ENCODE measurements at places on chromosomes 5 and 9. TPM values are rescaled to one million over a fixed set of nuclear protein-coding genes. Genes with fewer than 3 reads are reported as not detected.

Gene PCBD2
- total RNA-seq: 12.3 TPM

- H3K27ac ChIP-seq: no peak overlapping the region
These were observed 176.7 kb upstream of the ADAMTSL1 start for GRCh38 chr9:18297056-18297841.

DNA sequence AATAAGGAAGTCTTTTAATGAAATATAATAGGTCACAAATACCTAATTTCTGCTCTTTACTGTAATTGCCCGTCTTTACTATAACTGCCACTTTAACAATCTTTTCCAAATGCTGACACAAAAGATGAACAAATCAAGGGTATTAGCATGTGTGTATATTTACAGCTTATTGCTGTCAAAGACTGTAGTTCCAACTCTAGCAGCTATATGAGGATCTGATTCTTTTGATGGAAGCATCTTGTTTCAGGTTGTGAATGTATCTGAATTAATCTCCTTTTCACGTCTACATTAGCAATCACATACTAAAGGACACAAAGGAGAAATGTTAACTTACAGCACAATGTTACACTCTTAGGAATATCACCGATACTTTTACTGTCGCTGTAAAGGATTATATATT, 27.9 kb downstream of the RFX3 start:
- H3K36me3 ChIP-seq: no peaks in the 10 kb centered on the region
- DNase-seq: no peak
- H3K4me1 ChIP-seq: peaks cover 2% of the 10 kb centered on the region

DNA sequence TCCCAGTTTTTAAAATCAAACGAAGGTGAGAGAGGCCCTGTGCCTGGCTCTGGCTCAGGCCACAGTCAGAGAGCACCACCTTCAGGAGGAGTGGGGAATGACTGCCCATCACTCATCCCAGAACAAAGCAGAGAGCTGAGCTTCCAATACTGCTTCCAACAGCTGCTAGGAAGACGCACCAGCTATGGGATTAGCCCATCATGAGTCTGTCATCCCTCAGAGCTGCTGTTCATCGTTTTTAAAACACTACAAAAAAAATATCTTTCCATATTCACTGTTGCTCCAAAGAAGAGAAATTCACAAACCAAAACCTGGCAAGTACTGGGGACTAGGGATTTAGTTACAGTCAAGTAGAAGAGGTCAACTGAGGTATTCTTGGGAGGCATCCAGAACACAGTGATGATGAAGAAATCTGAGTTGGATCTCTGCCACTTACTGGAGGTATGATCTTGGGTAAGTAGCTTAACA, 102.4 kb downstream of the CDK5RAP2 start:
- no peak overlapping the region for H3K4me3 ChIP-seq
- H3K36me3 ChIP-seq: peaks cover 5% of the 10 kb centered on the region

DNA sequence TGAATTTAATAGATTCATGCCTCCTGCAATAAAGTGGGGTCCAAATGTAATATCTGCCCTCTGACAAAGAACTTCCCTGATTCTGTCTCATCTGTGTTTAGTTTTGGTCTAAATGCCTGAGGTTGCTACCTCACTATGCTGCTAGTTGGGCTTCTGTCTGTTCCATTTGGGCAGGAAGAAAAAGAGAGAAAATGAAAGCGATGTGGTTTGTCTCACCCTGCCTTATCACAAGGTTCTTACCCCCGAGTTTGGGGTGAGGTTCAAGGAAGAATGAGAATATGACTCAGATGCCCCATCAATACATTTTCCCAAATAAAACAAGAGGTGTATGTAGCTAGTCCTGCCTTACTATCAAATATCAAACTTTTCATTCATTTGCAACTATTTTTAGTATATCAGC, 132.1 kb upstream of the MTAP start:
- no peaks in the 10 kb centered on the region for H3K36me3 ChIP-seq
- no peaks in the 10 kb centered on the region for H3K27me3 ChIP-seq
- DNase-seq: no peak

Gene PRKAA1
- total RNA-seq: 113 TPM
